ENCODE measurements at places on chromosomes 1 and 21. TPM values are rescaled to one million over a fixed set of nuclear protein-coding genes. Genes with fewer than 3 reads are reported as not detected.

Gene TEX38
- total RNA-seq = not detected

Gene PRDM16
- total RNA-seq = 0.79 TPM

Gene RUNX1
- total RNA-seq = 12.8 TPM

Gene NIBAN1
- total RNA-seq = 58.6 TPM

Gene FHAD1
- 0.32 TPM for total RNA-seq

Gene FCRL2
- total RNA-seq = not detected

Gene CITED4
- total RNA-seq = 0.47 TPM

Gene TRPM2
- total RNA-seq = under 0.01 TPM

Gene RBP7
- total RNA-seq = not detected

Gene CYP4A22
- total RNA-seq = not detected

Gene LRRC8B
- 0.16 TPM for total RNA-seq

Gene PLA2G2C
- not detected for total RNA-seq

Gene TMEM82
- total RNA-seq = not detected

Gene CASQ2
- total RNA-seq = not detected

Gene EFCAB7
- 15.6 TPM for total RNA-seq

Gene MYOC
- 1.3 TPM for total RNA-seq

Gene CHRM3
- under 0.01 TPM for total RNA-seq

Gene VWA5B1
- not detected for total RNA-seq

Gene PAQR7
- total RNA-seq = 12.3 TPM

Gene PCAT6
- 0.16 TPM for total RNA-seq

Gene CELA3B
- not detected for total RNA-seq

Gene KRTAP12-3
- total RNA-seq = not detected

Gene CD53
- total RNA-seq = not detected

Gene TMIGD3
- not detected for total RNA-seq

Gene CLCA4
- not detected for total RNA-seq

Gene UBL4B
- total RNA-seq = 0.09 TPM

Gene SESN2
- 12.6 TPM for total RNA-seq

Gene CLEC20A
- not detected for total RNA-seq

Gene CFAP57
- 0.16 TPM for total RNA-seq
